ENCODE measurements at places on chromosomes 11 and 22.

- no peak for DNase-seq
Measured at GRCh38 chr11:117752721-117753237, 44.2 kb downstream of the DSCAML1 start.

DNA sequence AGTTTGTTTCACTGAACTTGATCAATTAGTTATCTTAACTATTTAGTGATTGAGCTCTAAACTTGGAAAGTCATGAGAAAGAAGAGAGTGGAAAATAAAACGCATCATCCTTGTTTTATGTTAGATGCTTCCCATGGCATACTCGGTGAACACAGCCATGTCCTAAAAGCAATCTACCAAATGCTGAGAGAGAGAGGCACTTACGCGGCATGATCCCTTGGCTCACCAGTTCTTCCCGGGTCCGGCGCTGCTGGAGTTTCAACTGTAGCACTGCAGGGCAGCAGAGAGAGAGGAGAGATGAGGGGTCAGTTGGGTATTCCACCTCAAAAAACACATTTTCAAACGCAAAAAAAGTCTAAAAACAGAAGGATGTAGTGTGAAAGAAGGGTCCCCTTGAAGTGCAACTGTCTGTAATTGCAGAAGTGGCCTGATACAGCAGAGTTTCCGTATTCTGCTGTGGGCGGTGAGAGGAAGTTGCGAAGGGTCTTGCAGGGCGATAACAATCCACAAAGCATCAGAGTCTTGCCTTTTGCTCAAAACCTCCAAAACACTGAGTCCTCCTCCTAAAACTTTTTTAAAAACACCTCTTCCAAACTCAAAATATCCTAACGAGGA lies 92.7 kb downstream of the SGSM3 start:
- peak; percentile 55 for DNase-seq

DNA sequence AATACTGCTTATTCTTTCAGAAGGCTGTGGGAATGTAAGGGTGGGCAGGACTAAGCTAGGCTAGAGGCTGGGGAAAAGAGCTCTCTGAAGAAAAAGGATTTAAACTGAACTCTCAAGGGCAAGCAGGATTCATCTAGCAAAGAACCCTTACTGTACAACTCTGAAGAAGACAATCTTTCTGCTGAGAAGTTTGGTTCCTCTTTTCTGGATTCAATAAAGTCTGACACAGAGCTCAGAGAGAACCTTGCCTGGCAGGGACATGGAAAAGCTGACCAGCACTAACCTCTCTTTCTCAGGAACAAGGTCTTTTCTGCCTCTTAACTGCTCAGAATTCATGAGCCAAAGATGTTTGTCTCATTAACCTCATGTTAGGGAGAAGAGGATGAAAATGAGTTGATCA lies 388.4 kb upstream of the DDI1 start:
- DNase-seq = no peak

DNA sequence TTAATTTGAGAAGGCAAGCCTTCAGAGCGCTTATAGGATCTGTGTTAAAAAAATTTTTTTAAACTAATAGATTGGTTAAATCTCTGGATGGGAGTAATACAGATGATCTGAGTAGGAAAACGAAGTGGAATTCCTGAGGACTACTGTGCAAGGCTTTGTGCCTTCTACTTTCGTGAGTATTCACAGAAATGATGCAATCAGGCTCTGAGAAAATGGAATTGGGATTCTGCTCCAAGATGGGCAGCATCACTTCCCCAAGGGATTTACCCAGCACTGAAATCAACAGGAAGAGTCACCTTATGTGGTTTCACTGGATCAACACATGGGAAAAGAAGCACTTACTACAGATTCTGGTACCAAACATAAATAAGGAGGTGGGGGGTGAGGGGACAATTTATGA lies 12.5 kb downstream of the KMT5B start:
- no peak for DNase-seq

GRCh38 chr11:97955595-97955994 lies 1065.2 kb upstream of the CNTN5 start:
- DNase-seq = no peak

GRCh38 chr22:27317096-27317495 lies 484.5 kb downstream of the MN1 start:
- DNase-seq = no peak

DNA sequence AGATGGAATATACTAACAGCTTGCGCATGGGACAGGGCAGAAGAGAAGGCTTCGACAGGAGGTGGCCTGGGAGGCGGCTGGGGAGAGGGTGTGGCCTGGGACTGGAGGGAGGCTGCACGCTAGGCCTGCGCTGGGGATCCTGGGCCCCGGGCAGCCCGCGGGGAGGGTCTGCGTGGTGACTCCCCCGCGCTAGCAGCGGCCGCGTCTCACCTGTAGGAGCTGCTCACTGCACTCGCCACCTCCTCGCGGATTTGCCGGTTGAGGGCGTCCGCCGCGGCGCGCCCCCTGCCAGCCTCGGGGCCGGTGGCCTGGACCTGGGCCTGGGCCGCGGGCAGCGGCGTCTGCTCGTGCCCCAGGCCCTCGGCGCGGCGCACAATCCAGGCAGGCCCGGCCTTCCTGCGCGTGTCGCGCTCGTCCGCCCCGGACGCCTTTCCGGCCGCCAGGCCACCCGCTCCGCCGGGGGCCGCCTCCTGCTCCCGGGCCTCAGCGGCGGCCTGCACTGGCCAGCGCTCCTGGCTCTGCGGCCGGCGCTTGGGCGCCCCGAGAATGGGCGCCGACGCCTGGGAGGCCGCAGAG lies 1.5 kb downstream of the MAP6 start:
- DNase-seq = no peak

- DNase-seq = no peak
Measured at GRCh38 chr11:85531191-85531897, 95.8 kb downstream of the DLG2 start.

- no peak for DNase-seq
Measured at GRCh38 chr22:43726322-43726721, 85.8 kb downstream of the EFCAB6 start.

GRCh38 chr22:46669201-46669600 lies 49.0 kb downstream of the GRAMD4 start:
- no peak for DNase-seq

DNA sequence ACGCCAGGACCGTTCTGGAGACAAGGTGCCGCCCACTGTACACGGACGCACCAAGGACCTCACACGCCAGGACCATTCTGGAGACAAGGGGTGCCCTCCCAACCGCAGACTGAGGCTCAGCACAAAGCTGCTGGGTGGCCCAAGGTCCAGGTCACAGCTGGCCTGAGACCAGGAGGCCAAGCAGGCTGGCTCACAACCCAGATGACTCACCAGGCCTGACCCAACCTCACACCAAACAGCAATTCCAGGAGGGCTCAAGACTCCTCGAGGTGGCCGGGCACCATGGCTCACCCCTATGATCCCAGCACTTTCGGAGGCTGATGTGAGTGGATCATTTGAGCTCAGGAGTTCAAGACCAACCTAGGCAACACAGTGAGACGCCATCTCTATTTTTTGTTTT lies 14.8 kb downstream of the BRD1 start:
- DNase-seq = no peak

GRCh38 chr11:42175203-42175602 lies 715.8 kb upstream of the LRRC4C start:
- no peak for DNase-seq

DNA sequence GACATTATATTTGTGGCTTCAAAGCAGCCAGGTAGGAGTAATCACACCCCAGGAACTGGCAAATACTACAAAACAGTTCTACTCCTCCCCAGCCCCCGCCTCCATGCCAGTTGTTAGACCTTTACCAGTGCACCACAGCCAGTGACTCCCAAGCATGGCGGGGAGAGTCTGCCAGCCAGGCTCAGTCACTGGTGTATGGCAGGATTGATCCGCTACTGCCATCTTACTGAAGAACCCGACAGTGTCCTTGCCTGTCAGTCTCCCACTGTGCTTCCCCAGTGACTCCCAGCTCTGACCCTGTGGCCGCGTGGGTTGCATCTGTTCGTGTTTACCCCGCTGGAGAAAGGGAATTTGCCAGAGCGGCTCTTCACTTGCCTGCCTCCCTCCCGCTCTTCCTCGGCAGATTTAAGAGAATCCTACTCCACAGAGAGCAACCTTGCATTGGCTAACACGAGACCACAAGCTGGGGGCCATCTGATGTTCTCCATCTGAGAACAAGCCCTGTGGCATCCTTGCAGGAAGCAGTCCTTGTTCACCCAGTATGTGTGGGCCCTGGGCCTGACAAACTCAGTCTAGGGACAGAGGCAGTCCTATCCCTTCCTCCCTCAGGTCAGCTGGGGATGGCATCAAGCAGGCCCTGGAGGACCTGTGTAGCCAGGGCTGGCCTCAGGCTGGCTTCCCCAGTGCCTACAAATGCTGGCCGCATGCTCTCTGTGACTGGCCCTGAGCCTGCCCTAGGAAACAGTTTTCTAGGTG lies 33.1 kb downstream of the GNAZ start:
- DNase-seq = no peak

- no peak for DNase-seq
Measured at GRCh38 chr11:123325533-123325932, 104.5 kb upstream of the GRAMD1B start.

DNA sequence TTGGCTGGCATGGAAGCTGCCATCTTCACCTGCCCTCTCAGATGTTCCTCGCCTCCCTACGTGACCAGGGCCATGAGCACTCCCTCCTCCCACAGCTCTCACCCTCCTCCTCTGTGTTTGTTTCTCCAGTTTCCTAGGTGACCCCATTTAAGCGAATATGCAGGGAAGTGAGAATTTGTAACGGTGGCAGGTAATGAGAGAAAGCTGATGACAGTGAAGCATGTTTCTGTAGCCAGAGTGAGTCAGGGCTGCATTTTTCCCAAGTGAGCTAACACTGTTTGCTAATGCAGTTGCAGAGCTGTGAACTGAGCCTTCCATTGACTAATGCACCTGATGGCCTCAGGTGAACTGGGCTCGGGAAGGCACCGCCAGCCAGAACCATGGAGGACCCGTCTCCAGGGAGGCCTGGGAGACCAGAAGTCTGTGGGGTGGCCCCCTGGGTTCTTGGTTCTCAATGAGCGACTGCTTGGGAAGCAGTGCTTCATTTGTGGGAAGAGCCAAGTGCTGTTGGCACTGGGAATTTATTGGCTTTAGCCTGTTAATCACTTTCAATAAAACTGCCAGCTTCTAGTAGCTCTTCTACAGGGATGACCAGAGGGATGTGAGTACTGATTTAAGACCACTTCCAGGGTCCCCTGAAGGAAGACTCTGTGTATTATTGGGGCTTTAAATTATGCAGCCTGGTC lies 64.5 kb downstream of the BARX2 start:
- DNase-seq = no peak

GRCh38 chr11:125621995-125622394 lies 3.0 kb upstream of the CHEK1 start:
- no peak for DNase-seq

DNA sequence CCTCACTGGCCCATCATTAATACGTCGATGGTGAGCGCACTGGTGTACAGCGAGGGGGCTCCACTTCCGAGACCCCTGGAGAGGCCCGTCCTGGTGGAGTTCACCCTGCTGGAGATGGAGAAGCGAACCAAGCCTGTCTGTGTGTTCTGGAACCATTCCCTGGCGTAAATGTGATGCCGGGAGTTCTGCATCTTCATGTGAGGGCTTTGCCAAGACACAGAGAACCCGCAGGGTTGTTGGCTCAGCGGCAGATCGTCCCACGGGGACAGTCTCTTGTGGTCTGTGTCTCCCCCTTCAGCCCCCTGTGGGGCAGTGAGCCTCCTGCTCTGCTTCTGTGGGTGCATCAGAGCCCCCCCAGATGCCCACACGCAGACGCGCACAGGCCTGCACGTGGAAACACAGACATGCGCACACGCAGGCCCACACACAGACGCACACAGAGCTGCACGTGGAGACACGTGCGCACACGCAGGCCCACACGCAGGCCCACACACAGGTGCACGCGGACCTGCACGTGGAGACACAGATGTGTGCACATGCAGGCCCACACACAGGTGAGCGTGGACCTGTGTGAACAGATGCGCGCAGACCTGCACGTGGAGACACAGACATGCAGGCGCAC lies 55.8 kb upstream of the PRODH start:
- DNase-seq = no peak

DNA sequence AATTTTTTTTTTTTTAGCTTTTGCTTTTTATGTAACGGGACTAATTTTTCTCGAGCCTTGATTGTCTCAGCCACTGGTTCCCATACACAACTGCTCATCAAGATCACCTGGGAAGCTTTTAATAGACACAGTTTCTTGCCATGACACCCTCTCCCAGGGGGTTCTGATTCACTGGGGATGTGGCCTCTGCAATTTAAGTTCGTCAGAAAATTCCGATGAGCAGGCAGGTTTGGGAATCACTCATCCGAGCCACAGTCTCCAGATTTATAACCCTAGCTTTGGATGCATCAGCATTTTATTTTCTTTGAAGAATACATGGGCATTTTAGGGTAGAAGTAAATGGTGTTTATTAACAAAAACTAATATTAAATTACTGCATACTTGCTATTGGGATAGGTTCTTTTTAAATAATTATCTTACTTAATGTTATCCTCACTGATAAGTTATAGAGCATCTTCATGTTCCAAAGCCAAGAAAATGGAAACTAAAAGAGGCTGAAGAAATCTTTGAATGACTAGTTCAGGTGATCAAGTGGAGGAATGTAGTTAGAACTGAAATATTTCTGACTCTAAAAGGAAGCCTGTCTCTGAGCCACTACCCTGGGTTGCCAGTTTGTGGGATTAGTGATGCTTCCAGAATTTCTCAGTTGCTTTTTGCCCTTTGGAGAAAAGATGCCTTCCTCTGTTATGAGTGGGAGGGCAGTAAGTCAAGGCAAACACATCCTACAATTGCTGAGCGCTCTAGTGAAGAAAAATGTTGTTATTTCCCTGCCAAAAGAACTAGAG lies 319.0 kb downstream of the DDX10 start:
- DNase-seq = no peak

DNA sequence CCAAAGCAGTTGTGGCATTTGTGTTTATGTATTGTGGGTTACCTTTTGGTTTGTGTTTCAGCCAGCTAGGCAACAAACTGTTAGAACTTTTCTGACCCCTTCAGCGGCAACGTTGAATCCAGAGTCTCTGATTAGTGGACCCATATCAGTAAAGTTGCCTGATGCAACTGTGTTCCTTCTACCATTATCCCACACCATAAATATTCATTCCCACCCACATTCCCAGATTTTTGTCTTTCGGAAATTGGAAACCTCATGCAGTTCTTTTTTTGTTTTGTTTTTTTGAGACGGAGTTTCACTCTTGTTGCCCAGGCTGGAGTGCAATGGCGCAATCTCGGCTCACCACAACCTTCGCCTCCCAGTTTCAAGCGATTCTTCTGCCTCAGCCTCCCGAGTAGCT lies 30.7 kb upstream of the RBX1 start:
- no peak for DNase-seq

- no peak for DNase-seq
Measured at GRCh38 chr22:35393116-35394010, 6.6 kb upstream of the MCM5 start.

Data from CD4-positive, alpha-beta T cell treated with Interleukin-17A for 1 hour (primary cell).